ENCODE measurements at places on chromosomes 12 and 14. TPM values are rescaled to one million over a fixed set of nuclear protein-coding genes. Genes with fewer than 3 reads are reported as not detected.

DNA sequence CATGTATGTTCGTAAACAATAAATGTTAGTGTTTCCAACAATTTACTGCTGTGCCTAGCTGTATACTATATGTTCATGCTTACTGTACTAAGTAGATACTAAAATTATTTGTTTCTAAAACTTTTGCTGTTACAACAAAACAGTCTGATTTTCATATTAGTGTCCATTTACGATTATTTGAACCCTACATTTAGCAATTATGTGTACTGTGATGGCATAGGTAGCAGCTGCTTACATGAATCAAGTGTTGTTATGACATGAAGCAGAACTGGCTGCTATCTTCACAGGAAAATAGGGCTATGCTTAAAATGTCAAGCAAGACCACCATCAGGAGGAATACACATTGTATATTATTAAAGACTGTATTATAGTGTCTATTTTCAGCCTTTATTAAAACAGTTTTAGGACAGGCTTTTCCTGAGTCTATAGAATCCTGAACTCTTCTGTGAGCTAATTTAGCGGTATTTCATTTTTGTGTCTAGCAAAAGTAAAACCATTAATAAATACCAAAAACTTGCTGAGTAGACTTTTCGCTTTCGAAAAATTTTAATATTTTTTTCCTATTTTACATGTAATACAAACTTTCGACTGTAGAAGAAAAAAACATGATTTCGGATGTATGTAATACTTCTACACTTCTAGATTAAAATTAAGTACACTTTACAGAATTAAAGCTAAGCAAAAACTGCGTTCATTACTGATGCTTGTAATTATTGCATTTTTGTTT lies 1.1 kb upstream of the WDR89 start:
- DNase-seq, result no peak

DNA sequence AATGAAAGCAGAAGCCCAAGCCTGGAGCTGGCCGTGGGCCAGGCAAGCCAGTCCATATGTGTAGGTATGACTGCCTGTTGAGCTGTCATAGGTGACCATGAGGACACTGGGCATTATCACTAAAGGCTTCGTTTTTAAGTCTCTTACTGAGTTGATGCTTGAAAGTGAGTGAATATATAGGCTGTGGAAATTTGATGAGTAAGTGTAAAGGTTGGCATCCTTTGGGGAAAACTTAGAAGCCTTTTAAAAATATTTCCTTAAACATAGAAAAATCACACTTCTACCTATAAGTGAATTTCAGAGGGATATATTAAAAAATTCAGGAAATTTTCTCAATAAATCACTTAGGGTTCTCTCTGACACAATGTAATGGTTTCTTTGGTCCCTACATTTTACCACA lies 396.5 kb downstream of the FOXG1 start:
- no peak for DNase-seq

DNA sequence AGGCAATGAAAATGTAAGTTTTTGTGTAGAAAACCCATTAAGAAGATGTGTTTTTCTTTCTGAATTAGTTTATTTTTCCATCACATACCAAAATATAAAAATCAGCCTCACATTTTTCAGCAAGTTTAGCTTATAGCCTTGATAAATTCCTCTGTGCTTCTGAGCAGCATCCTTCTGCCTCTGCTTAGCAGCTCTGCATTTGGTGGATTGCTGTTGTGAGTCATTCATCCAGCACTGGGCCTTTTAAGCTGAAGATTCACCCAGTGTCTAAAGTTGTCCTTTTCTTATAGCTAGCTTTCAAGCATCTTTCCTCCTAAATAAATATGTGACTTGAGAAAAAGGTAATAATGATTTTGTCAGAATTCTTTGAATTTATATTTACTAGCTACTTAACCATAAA lies 206.1 kb downstream of the PCNX1 start:
- no peak for DNase-seq

DNA sequence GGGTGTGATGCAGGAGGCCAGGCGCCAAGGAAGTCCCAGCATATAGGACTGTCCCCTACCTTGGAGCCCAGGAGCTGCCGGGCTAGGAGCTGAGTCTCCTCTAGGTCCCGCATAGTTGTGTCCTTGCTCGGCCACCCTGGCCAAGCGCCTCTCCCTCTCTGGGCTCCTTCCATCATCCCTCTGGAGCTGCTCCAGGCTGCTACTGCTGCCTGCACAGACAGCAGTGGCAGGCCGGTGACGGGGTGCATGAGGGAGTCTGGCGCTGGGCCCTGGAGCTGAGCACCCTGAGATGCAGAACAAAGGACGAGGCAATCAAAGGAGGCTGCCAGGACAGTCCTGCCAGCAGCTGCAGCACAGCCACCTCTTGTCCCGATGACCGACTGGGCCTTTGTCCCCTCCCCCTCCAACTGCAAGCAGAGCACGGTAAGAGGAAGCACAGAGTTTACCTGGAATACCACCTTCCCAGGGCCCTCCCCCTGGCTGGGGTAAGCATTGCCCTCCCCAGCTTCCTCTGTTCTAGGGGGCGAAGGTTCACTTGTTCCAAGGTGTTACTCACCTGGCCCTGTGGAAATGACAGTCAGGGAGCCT lies 10.4 kb downstream of the DTX1 start:
- DNase-seq, result no peak

DTX3 gene
- 7.2 TPM for total RNA-seq

DACT1 gene
- 3.7 TPM for total RNA-seq

All from mesenteric fat pad (tissue), 1 donor.